ENCODE measurements at places on chromosomes 7 and 10.
A peak's percentile ranks its signal among the peaks of the same experiment; 100 is the strongest.

GRCh38 chr7:33981671-33982424, 76.5 kb downstream of the BMPER start:
- DNase-seq: no peak

GRCh38 chr7:25739143-25739542, 412.9 kb upstream of the NFE2L3 start:
- no peak for DNase-seq

GRCh38 chr7:49791088-49791741, 17.8 kb downstream of the VWC2 start:
- no peak for DNase-seq

GRCh38 chr10:69071610-69072009, 16.3 kb upstream of the SRGN start:
- DNase-seq: no peak

- no peak for DNase-seq
These were observed 4.1 kb downstream of the FRMD4A start for GRCh38 chr10:14326581-14326980.

- no peak for DNase-seq
These were observed 24.3 kb upstream of the GNAI1 start for GRCh38 chr7:80110376-80110775.

DNA sequence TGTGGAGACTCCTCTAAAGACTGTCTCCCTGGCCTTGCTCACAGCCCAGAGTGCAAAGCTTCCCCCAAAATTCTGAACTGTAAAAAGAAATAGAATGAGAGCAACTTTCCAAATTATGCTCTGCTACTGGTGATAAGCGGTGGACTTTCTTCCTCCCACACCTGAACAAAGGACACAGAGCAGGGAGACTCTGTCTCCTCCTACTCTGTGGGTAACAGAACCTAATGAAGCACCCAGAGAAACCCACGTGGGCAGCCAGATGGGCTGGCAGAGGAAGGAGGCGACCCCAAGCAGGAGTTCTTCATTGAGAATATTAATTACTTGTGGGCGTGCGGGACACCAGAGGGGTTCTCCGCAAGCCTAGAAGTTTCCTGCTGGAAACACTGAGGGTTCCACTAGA, 139.5 kb downstream of the KMT2E start:
- no peak for DNase-seq

DNA sequence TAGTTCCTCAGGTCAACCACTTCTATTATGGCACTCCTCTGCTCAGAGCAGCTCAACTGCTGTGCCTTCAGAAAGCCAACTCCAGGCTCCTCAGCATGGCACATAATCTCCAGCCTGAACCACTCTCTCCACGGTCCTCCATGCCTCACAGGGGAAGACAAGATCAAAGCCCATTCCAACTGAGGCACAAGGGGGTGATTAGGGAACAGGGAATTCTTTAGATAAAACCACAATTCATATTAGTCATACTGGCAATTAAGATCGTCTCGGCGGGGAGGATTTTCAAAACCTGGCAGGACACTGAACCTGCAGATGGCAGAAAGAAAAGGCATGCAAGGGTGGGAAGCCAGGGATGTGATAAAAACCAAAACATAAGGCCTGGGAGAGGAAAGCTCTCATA, 361.6 kb downstream of the FGFR2 start:
- no peak for DNase-seq

DNA sequence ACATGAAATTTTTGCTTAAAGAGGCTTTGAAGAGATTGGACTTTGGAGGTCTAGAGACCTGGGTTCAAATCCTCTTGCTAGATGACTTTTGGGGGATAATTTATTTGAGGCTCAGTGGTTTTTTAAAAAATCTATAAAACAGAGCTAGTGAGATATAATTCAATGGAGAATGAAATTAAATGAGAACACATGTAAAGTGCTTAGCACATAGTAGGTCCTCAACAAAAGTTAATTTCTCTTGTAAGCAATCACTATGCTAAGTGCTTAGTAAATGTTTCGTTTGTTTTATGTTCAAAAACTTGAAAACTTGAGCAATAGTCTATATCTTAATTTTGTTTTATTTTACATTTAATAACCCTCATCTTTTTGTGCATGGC, 64.8 kb downstream of the LRMDA start:
- DNase-seq: no peak

- no peak for DNase-seq
These were observed 1.2 kb upstream of the INPP5A start for GRCh38 chr10:132536241-132536876.

DNA sequence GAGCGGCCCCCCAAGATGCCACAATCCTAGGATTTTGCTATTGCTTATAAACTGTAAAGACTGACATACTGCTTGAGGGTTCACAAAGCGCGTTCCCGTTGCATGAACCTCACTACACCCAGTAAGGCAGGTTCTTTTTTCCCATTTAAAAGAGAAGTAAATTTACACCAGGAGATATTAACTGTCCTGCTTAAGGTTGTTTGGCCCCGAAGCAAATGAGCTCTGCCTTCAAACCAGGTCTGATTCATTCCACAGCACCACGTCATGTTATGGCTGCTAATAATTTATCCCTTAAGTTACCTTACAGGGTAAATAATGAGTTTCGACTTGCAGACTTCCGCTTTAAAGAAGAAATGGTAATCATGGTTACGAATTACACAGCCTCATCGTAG, 559 bp upstream of the FKBP14 start:
- DNase-seq: no peak

- DNase-seq: no peak
These were observed 356.9 kb downstream of the EXOC4 start for GRCh38 chr7:133609806-133610205.

DNA sequence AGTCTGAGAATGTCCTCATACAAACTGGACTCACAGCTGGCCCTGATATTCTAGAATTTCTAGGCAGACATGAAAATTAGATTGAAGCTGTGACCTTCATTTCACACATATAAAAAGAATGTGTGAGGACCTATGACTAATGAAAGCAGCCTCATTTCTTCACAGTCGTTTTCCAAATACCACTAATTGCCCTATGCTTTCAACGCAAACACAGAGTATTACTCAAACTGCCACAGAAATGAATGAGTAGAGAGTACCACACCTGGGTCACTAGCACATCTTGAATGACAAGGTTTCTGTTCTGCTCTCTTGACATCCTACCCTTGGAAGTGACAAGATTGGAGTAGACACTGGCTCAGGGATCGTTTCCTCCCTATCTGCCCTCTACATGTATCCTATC, 142.4 kb downstream of the C1GALT1 start:
- DNase-seq: no peak

GRCh38 chr7:50828801-50829200, 46.1 kb upstream of the GRB10 start:
- no peak for DNase-seq

GRCh38 chr7:113320419-113320818, 202.1 kb upstream of the SMIM30 start:
- no peak for DNase-seq

DNA sequence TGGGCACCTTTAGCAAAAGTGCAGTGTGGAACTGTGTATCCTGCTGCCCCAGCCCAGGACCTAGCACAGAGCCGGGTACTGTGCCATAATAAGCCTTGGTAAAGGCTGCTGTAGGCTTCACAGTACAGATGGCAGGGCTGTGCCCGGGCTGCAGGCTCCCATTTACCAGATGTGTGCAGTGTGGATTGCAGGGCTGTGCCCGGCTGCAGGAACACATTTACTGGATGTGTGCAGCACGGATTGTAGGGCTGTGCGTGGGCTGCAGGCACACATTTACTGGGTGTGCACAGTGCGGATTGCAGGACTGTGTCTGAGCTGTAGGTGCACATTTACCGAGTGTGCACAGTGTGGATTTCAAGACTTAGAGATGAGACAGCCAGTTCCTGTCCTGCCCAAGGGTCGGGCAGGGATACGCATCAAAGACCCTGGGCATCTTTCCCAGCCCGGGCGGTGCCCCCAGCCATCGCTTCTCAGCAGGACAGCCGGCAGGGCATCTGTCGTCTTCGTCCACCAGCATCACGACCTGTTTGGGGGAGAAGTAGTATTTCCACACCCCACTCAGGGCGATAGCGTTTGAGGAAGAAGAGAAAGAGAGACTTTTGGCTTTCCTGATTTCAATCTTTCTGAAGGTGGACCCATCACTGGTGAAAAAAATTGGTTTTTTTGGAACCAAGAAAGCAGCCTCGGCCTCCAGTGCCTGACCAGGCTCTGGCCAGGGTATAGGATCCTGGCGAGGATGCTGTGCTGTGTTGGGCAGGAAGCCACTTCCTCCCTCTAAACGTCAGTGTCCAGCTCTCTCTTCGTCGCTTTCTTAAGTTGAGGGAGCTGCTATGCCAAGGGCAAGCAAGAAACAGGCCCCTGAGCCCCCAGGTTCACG, 180.8 kb downstream of the CUX1 start:
- no peak for DNase-seq

DNA sequence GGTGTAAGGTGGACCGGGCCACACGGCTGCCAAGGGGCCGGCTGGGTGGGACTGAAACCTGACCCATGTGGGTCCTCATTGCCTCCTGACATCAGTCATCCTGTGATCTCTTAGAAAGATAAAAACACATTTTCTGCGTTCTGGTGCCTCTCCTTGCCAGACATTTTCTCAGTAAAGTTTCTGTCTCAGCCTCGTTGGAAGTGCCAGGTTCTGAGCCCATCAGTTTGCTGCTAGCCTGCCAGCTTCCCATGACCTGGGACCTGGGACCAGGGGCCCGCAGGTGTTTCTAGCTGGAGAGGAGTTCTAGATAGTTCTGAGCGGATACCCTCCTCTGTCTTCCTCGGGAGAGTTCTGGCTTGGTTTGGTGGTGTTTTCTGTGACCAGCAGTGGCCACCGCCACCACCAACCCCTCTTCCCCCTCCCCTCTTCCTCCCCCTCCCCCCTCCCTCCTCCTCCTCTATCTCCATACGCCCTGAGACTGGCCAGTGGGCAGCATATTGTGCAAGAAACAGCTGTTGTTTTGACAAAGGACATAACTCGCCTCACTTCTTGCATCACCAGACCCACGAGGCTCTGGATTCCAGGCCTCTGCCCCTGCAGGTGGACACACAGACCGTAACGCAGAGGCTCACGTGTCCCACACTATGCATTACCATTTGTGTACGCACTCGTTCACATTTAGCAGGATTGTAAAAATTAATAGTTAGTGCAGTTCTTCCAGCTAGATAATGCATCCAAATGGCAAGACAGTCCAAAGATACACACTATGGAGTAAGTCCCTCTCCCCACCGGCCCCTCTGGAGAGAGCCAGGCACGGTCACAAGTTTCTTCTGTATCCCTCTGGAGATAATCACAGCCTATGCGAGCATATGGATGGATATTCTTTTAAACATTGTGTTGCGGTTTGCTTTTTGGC, 94.6 kb downstream of the CUX1 start:
- no peak for DNase-seq

DNA sequence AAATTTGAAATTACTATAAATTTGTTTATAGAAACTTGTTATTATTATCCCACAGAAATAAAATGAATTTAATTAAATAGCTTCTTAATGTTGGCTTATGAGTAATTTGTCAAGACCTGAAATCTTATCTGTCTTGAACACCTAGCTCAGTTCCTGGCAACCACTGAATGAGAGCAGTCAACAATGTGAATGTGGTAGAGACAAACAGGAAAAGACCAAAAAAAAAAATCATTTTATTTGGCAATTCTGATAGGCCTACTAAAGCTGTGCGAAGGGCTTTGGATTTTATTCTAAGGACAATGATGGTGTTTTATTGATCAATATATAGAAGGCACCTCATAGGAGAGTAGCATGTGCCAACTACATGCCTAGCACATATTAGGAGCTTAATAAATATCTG, 127.8 kb upstream of the RSU1 start:
- DNase-seq: no peak

GRCh38 chr10:132257271-132257670, 50.5 kb downstream of the STK32C start:
- DNase-seq: peak; percentile 4

GRCh38 chr10:102281102-102281487, 35.8 kb downstream of the GBF1 start:
- DNase-seq: no peak

- DNase-seq: no peak
These were observed 83.5 kb downstream of the GNAT3 start for GRCh38 chr7:80428161-80429054.

GRCh38 chr10:15137636-15138035, 30.9 kb downstream of the NMT2 start:
- no peak for DNase-seq

DNA sequence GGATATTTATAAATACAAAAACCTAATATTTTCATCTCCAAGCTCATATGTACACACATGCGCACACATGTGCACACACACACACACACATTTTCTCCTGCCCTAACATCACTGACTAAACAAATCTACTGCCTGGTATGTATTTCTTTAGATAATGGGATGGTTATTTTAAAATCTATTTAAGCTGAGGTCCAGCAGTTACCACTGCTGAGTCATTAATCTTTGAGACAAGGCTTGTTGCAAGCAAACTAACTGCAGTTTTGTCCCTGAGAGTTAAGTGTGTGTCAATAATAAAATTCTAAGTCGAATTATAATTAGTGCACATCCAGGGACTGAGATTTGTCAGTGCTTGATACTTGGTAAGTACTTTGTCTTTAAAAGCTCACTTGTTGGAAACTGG, 135.1 kb downstream of the VPS50 start:
- DNase-seq: no peak

GRCh38 chr10:54826994-54827560, 26.0 kb upstream of the PCDH15 start:
- DNase-seq: no peak

- no peak for DNase-seq
These were observed 243.7 kb upstream of the BMPER start for GRCh38 chr7:33661430-33662160.

DNA sequence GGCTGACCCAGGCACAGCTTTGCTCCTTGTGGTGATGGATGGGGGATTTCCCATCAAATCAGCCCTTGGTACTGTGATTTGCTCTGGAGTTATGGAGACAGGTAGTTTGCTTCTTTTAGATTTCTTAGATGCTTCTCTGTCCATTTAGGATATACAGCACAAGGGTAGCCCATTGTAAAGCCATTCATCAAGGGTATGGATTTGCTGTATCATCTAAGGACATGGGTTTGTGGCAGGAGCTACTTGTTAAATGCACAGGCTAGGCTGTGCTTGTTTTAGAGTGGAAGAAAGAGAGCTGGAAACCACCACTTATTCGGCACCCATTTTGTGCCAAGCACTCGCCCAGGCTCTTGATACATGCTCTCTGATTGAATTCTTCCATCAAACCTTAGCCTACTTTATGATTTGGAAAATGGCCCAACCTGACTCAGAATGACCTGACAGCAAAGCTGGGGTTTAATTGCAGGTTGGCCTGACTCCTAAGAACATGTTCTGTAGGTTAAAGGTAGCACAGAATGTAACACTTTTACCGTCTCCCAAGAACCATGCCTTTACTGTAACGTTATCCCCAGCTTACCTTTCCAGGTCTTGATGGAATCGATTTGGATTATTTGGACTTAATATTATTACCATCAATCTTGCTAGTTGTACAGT, 168.0 kb downstream of the SNX10 start:
- no peak for DNase-seq
